ENCODE measurements at places on chromosomes 11 and 22. TPM values are rescaled to one million over a fixed set of nuclear protein-coding genes. Genes with fewer than 3 reads are reported as not detected.

The OR2AT4 gene
- not detected for total RNA-seq

The CCDC87 gene
- total RNA-seq = 0.63 TPM

The MS4A7 gene
- total RNA-seq = 1.9 TPM

The SEZ6L gene
- total RNA-seq = 142 TPM

The ASRGL1 gene
- 52.9 TPM for total RNA-seq

The JRKL gene
- 10.6 TPM for total RNA-seq

The EXPH5 gene
- 0.94 TPM for total RNA-seq

The NUDT22 gene
- 19.7 TPM for total RNA-seq

The P2RY6 gene
- total RNA-seq = not detected

The OR52E8 gene
- 0.63 TPM for total RNA-seq

The TBX1 gene
- total RNA-seq = not detected

The RGL4 gene
- not detected for total RNA-seq

The ASPHD2 gene
- total RNA-seq = 12.2 TPM

The SSH3 gene
- 8.5 TPM for total RNA-seq

The FAM180B gene
- total RNA-seq = not detected

The NFAM1 gene
- 0.94 TPM for total RNA-seq

The POU2AF2 gene
- not detected for total RNA-seq

The MN1 gene
- total RNA-seq = 64.2 TPM

The FOSL1 gene
- not detected for total RNA-seq

The IGLL5 gene
- total RNA-seq = not detected

The MYBPC3 gene
- not detected for total RNA-seq

The AQP11 gene
- total RNA-seq = 6.6 TPM

The OVOL1 gene
- total RNA-seq = not detected

The MMP13 gene
- not detected for total RNA-seq

The SLC22A25 gene
- not detected for total RNA-seq

The POU2AF3 gene
- 0.94 TPM for total RNA-seq

The PIH1D2 gene
- 2.2 TPM for total RNA-seq

The SCN4B gene
- 9.1 TPM for total RNA-seq

The SEC14L6 gene
- 0.31 TPM for total RNA-seq

The MMP7 gene
- total RNA-seq = not detected

The RANBP1 gene
- 109 TPM for total RNA-seq

The PGM2L1 gene
- total RNA-seq = 133 TPM

The TECTA gene
- total RNA-seq = 8.1 TPM
